AML-193 (cell line): ENCODE measurements at places on chromosomes 7 and 10.
A peak's percentile ranks its signal among the peaks of the same experiment; 100 is the strongest.

DNA sequence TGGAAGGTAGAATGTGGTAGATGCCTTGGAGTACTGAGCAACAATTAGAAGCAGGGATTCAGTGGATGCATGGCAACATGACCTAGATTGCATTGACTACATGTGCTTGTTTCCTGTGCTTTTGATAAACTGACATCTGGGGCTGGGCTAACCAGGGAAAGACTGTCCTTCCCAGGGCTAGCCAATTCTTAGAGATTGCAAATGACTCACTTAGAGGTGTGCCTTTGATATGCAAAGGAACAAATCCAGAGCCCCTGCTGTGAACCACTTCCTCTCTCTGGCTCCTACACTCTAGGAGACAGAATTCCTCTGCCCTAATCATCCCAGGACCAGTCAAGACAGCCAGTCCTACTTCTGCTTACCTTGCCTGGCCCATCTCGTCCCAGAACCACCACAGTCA lies 651.5 kb downstream of the LRMDA start:
- no peak for DNase-seq

DNA sequence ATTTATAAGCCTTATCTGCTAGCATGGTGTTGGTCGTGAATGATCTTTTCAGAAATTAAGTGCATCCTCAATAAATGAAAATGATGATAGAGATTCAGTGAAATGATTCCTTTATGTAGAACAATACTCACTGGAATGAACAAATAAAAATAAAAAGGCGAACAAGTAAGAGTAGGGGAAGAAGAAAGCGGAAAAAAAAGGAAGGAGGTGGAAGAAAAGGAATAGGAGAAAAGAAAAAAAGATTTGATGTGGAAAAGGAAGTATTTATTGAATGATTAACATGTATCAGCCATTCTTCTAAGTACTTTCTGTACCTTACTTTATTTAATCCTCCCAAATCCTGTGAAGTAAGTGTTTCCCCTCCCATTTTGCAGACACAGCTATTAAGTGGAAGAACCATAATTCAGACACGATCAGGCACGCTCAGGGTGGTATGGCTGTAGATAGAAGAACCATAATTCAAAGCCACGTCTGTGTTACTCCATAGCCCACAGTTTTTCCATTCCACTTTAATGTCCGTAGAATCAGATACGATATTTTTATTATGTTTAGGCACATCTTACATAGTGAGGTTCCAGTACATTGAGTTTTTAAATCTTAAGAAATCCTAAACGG lies 156.2 kb upstream of the LAMB4 start:
- DNase-seq, result no peak

DNA sequence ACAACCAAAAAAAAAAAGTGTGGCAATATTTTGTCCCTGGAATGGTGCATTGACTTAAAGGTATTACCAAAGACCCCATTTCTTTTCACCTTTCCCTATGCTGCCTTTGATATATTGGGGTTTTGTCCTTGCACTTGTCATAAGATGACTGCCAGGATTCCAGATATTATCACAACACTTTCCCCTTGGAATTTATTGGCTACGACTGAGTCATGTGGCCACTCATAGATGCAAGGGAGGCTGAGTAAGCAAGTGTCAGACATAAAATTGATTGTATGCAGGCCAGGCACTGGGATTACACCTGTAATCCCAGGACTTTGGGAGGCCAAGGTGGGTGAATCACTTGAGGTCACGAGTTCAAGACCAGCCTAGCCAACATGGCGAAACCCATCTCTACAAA lies 83.6 kb downstream of the PPP1R3C start:
- DNase-seq, result no peak

GRCh38 chr10:7301006-7301778 lies 109.6 kb downstream of the SFMBT2 start:
- no peak for DNase-seq

- DNase-seq, result no peak
These were observed 85.1 kb downstream of the TRIM24 start for GRCh38 chr7:138545123-138545522.

DNA sequence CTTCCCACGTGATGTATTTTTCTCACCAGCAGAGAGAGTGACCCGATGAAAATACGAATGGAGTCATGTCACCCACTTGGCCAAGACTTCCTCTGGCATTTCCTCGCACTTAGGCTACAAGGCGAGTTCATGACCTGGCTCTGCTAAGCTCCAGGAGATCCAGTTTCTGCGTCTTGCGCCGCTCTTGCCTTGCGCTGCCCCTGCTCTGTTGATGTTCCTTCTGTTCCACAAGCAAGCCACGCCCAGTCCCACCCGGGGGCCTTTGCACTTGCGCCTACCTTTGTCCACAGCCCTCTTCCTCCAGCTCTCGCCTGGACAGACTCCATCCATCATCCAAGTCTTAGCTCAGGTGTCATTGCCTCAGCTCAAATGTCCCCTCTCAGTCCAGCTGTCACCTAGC lies 116.3 kb upstream of the SHH start:
- DNase-seq, result no peak

DNA sequence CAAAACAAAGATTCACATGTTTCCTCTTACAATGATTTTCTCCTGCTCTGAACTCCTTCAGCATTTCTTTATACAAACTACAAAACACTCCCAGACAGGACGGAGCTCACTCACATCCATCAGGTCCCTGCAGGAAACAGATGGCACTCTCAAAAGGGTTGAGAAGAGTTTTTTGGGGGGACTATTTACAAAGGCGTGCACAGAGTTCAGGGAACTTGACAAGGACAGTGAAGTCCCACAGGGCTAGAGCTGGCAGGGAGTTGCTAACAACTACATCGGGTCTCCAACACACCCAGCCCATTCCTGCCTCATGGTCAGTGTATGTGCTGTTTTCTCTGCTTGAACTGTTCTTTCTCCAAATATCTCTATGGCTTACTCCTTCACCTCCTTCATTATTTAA lies 24.7 kb upstream of the YAE1 start:
- no peak for DNase-seq

- no peak for DNase-seq
These were observed 13.0 kb downstream of the STK32C start for GRCh38 chr10:132294561-132295318.

DNA sequence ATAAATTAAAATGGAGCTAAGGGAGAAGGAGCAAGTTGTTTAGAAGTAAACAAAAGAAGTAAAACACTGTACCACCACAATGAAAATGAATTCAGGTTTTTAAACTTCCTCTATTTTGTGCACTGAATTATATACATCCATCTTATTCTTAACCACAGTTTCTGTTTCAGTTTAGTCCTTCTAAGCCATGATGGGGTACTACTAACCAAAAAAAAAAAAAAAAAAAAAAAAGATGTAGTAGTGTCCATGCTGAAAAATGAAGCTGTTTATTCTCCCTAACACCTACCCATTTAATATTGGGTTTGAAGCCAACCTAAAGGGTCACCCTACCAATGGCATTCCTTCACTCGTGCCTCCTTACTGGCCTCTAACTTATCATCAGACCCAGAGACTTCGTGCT lies 3.4 kb upstream of the BMPR1A start:
- no peak for DNase-seq

GRCh38 chr10:43261578-43262396 lies 5.1 kb downstream of the RASGEF1A start:
- no peak for DNase-seq

DNA sequence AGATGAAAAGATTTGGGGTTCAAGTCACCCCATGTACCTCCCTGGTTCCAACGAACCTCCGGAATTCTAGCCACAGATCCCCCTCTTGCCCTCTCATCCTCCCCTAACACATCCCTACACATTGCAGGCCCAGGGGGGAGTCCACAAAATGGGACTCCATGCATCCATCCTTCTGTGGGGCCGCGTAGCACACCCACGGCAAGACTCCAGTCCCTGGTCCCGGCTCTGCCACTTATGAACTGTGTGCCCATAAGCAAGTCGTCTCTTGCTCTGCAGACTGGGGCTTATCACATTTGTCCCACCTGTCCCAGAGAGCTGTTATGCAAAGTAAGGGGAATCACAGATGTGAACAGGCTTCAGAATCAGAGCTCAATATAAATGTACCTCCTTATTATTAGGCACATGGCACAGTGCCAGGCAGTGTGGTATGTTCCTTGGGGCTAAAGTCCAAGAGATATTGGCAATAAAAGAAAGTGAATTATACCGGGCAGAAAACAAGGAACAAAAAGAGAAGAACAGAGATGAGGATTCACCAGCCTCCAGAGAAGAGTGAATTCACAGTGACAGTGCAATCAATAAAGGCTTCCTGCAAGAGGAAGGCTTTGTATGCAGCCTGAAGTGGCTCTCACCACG lies 73.9 kb downstream of the KCNMA1 start:
- DNase-seq, result no peak

DNA sequence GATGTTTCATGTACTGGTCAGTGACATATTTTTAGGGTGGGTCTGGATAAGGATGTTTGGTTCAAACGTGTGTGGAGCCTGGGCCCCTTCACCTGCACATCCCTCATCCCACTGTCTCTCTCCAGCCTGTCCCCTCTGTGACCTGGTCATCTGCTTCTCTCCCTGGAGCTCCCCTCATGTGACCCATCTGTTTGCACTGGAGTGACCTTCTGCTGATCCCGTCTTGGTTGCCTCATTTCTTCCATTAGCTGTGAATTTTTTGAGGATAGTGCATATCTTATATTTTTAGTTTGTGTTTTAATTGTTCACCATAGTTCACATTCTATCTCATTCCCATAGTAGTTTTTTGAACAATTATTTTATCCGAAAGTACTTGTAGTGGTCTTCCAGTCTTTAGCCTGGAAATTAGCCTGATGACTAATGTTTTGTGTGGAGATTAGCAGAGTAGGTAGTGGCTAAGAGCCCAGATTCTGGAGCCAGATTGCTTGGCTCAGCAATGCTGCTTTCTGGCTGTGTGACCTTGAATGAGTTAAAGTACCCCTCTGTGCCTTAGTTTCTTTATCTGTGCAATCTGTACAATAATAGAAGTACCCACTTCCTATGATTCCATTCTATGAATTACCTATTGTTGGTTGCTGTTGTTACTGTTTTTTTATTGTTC lies 224.5 kb downstream of the LRMDA start:
- DNase-seq, result no peak

DNA sequence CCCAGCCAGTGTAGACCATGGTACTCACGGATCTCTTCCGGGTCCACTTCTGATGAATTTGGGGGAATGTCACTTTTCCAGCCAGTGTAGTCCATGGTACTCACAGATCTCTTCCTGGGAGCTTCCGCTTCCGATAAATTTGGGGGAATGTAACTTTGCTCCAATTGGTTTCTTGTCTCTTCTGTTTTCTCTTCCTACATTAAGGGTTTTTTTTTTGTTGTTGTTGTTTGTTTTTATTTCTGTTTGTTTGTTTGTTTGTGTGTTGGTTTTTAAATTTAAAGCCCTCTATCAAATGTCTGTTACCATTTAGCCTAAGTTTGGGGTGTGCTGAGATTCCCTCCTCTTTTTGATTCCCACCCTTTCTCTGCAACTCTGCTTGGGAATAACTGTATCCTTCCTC lies 475.8 kb upstream of the FZD8 start:
- no peak for DNase-seq

GRCh38 chr10:94066411-94066810 lies 72.7 kb downstream of the PLCE1 start:
- no peak for DNase-seq

DNA sequence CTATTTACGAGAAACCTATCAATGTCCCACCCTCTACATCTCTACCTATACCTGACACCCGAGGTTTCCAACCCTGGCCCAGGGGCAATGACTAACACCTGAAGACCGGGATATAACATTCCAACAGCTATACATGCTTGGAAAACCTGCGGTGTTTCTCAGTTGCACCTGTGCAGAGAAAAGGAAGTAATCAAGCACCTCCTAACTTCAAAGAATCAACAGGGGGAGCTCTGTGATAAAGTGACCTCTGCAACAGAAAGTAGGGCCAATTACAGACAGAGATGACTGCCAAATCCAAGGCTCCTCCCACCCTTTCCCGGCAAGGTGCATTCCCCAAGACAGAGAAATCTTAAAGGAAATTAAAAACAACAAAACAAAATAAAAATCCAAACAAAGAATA lies 41.3 kb downstream of the CCDC6 start:
- peak; percentile 10 for DNase-seq

- DNase-seq, result peak; percentile 51
These were observed 248.2 kb upstream of the KLF14 start for GRCh38 chr7:130982160-130982638.

GRCh38 chr10:23780331-23780730 lies 341.5 kb downstream of the OTUD1 start:
- peak; percentile 37 for DNase-seq

- no peak for DNase-seq
These were observed 565.3 kb upstream of the GALNT17 start for GRCh38 chr7:70566671-70567070.

DNA sequence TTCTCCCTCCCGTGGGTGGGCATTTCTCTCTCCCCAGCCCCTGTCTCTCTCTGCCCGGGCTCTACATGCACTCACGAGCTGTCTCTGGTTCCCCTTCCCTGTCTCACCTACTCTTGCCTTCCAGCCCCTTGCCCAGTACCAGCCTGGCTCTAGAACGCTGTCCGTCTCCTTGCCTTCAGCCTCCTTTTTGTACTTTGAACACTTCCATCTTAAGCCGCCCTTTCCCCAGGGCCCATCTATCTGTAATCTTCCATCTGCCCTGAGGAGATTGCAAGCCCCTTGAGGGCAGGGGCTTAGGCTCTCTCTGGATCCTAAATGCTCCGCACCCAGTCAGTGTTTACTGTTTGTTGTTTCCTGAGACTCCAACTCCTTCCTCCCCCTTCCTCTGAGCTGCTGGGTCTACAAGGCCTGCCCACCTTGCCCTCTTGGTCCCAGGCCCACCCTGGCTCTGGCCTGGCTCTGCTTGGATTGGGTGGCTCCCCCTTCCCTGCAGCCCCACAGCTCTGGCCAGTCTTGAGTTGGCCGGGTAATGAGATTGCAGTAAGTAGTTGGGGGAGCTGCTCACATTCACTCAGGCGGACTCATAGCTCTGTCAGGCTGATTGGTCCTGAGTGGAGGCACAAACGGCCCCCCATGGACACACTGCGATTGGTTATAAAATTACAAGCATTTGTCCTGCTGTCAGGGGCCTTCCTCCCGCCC lies 28.3 kb downstream of the POLL start:
- DNase-seq, result no peak

- no peak for DNase-seq
These were observed 36.5 kb upstream of the AKR1C2 start for GRCh38 chr10:5040010-5040673.

- no peak for DNase-seq
These were observed 46.7 kb upstream of the FOXI2 start for GRCh38 chr10:127690176-127690835.

DNA sequence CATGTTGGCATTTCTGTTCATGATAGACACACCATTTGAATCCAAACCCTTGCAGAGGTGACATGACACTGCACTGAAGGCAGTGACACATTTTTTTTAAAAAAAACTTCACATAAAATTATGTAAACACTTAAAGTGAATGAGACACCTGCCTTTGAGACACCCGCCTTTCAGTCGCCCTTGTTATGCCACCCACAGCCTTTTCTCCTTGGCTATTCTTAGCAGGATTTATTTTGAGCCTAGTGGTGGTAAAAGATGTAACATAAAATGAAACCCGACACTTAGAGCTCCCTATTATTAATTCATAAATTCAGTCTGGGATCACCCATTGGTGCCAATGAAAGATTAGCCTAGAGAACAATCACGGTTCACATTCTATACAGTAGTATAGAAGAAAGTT lies 161.3 kb downstream of the DYNC1I1 start:
- no peak for DNase-seq

- no peak for DNase-seq
These were observed 635.8 kb downstream of the PARD3 start for GRCh38 chr10:34179280-34179679.

GRCh38 chr10:60646966-60647796 lies 131.1 kb upstream of the CDK1 start:
- peak; percentile 50 for DNase-seq
